Activated T-helper 1 cell treated with anti-CD3 and anti-CD28 coated beads, Interleukin-2, amount 50 U/mL, for 16 hours (primary cell): ENCODE measurements at places on chromosomes 3 and 15.

- no peak for DNase-seq
Observed at GRCh38 chr15:50641318-50641717, 45.3 kb downstream of the TRPM7 start.

DNA sequence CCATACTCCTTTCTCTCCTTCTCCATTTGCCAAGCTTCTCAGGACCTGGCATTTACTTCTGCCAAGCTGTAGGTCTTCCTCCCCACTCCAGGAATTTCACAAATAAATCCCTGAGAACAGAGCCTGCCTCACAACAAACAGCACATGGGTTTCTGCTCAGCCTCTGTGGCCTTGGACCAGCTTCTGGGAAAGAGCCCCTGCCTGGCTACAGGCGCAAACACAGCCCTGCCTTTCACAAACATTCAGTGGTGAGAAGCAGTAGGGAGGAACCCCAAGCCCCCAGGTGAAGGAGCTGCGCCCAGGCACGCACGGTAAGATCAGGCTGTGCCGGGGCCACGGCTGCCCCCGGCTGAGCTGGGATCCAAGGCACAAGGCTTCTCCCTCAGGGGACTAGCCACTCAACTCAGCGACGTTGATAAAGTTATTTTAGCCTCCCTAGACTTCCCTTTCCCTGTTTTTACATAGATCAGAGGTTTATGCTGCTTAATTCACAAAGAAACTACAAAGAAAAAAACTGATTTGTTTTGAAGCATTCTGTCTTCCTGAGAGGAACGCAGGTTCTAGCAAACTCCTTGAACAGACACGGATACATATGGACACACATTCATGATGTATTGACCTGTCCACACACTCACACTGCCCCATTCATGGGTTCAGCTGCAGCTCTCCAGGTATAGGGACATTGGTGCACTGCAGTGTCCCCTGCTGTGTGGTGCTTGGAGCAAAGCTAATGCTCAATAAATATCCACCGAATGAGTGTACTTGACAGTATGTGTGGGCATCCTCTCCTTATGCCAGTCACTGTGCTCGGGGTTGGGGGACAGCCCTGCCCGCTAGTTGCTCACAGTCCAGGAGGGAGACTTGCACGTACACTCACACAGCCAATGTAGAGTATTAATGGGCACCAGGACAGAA lies 25.4 kb downstream of the HES1 start:
- DNase-seq = no peak

- peak; percentile 91 for DNase-seq
Observed at GRCh38 chr3:15601399-15602145, at the start of the genes BTD and HACL1. Gene BTD (plus strand): TSS chr3:15601745. CDS start chr3:15635440, 33,695 bp downstream. Gene HACL1 (minus strand): TSS chr3:15601569. CDS start chr3:15601463, 106 bp downstream.

DNA sequence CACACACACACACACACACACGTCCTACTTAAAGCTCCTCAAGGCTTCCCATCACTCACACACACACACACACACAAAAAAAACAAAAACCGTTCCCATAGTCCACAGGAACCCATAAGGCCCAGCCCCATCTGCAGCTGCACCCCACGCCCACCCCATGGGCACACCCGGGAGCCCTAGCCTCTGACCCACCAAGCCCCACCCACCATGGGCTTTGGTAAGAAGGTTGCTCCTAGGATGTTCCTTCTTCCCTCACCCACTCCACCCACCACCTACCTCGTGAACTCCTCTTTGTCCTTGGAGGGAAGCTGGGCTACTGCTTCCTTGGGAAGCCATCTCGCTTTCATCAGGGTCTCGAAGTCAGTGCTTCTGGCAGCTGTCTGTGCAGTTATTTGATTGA lies 115.1 kb downstream of the TPRA1 start:
- no peak for DNase-seq

DNA sequence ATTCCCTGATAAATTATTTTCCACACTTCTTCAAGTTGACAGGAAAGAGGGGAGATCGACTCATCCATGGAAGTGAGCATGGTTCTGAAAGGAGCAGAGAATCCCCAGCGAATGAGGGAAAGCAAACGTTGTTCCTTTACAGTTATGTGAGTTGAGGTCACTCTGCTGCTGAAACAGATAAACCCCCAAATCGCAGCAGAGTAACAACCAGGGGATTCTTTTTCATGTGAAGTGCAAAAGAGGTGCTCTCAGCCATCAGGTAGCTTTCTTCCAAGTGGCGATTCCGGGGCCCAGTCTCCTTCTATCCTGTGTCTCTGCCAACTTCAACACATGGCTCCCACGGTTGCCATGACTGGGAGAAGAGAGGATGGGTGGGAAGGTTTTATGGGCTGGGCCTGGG lies 28.2 kb downstream of the MEX3B start:
- no peak for DNase-seq

DNA sequence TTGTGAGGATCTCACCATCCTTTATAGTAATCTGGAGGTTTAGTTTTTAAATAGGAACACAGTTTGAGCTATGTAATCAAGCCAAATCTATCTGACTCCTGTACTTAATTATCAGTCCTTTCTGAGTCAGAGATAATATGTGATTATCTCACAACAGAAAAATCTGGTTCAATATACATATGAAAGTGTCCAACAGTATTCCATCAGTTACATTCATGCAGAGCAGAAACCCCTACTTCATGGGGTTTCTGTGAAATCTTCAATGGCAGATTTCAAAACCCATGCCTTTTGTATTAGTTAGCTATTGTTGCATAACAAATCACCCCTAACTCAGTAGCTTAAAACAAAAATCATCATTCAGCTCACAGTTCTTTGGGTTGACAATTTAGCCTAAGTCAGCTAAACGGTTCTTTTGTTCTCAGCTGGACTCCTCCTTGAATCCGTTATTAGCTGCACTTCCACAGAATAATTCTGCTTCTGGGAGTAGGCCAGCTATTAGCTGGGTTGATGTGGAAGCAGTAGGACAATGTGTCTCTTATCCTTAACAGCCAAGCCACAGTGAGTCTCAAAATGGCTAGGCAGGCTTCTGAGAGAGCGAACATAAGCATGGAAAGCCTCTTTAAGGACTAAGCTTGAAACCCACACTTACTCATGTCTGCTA lies 42.9 kb upstream of the ARPP21 start:
- no peak for DNase-seq

DNA sequence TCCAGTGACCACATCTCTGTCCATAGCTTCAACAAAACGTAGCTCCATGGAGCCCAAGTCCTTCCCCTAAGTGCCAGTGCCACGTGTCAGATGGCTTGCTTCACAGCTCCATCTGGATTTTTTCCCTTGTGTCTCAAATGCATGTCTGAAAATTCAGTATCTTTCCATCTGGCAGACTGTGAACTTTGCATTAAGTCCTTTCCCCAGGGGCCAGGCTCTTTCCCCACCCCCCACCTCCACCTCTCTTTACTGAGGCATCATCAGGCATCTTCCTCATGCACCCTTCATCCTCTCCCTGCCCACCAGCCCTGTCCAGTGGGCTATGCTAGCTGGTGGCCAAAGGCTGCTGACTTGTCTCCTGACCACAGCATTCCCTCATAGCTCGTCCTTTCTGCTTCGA lies 53.7 kb downstream of the PDIA5 start:
- DNase-seq = no peak

- DNase-seq = no peak
Observed at GRCh38 chr3:150871192-150871591, 34.0 kb downstream of the MINDY4B start.

DNA sequence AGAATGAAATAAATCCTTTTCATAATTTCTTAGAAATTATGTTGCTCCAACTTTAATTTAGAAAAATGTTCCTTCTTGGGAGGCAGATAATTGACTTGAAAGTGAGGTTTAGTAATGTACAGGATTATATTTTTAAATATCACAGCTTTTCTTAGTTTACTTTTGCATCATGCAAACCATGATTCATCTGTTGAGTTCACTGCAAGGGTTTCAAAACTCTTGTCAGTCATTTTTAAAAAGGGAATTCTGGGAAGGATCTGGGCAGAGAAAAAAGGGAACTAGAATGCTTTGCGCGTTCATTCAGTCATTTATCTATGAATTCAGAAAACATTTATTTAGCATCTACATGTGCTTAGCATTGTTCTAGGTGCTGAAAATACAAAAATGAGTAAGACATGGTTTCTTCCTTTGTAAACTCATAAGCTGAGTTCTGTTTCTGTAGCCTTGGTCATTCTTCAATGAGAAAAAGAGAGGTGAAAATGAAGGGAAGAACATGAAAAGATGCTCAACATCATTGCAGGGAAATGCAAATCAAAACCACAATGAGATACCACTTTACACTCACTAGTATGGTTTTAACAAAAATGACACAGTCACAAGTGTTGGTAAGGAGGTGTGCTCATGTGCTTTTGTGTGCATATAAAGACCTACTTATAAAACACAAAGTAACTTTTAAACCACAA lies 209.1 kb downstream of the NR1D2 start:
- DNase-seq = no peak

- no peak for DNase-seq
Observed at GRCh38 chr3:49872801-49873281, 3.1 kb upstream of the CAMKV start.

- no peak for DNase-seq
Observed at GRCh38 chr3:53091011-53091410, 39.2 kb downstream of the RFT1 start.

GRCh38 chr3:14678015-14678503 lies 3.1 kb downstream of the C3orf20 start:
- no peak for DNase-seq

GRCh38 chr3:185631508-185632206 lies 45.6 kb downstream of the SENP2 start:
- no peak for DNase-seq

- peak; percentile 15 for DNase-seq
Observed at GRCh38 chr3:108125550-108126071, 34.8 kb upstream of the CD47 start.

DNA sequence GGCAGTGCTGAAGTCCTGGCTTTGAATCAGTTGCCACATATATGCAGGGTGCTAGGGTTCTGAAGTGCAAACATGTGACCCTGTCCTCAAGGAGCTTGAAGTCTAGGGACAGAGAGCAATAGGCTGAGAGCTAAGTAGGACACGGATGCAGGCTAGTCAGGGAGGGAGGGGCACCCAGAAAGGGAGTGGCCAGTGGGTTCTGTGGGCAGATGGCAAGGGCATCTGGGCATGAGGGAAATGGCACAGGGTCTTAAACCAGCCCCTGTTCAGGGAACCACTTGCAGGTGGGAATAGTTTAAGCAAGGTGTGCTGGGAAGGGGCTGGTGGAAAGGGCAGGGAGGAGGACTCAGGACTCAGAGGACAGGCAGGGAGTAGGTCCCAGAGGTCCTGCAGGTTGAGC lies 46.4 kb upstream of the EPHB1 start:
- no peak for DNase-seq

- no peak for DNase-seq
Observed at GRCh38 chr3:134054231-134054630, 24.5 kb upstream of the SLCO2A1 start.

DNA sequence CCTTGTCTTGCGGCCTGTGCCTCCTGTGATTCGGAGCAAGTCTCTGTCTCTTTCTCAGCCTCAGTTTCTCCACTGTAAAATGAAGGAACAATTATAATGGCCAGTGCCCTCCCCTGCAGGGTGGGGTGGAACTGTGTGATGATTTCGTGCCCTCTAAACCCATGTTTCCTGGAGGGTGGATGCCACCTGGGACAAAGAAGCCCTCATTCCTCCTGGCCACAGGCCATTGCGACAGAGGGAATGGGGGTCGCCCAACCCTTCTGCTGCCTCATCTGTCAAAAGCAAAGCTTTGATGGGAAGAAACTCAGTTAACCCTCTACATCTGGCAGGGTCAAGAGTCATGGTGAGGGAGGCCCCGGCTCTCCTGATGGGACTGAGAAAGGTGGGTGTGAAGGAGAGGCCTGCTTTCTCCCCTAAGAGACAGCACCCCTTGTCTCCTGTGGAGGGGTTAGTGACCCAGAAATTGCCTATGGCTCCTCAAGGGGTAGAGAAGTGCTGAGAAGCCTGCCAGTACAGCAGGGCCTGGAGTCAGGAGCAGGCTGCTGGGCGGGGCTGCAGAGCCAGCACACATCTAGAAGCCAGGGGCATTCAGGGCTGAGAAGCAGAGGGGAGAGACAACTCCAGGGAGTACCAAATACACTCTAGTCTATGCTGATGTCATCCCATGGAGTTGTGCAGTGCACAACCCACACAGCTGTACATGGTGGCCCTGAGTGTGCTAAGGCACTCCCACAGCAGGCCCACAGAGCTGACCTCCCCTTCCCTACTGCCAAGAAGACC lies 61.0 kb downstream of the PLXNA1 start:
- no peak for DNase-seq
